ENCODE measurements at places on chromosomes 6 and 20. TPM values are rescaled to one million over a fixed set of nuclear protein-coding genes. Genes with fewer than 3 reads are reported as not detected.

DNA sequence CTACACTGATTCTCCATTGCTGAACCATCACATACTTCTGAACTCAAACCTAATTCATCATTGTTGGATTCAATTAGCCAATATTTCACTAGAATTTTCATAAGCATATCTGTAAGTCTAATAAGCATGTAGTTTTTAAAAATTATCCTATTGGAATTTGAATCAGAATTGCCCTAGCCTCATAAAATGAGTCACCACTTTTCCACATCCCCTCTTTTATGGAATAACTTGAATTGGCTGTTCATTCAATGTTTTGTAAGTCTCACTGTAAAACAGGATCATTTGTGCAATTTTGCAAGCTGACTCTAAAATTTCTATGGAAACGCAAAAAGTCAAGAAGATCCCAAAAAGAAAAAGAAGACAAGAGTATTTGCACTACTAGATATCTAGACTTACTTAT is 141.0 kb downstream of the HACE1 start:
- no peak for DNase-seq

GRCh38 chr6:15039136-15039535 is 206.7 kb upstream of the JARID2 start:
- no peak for DNase-seq

- no peak for DNase-seq
These were observed 11.0 kb upstream of the DSTN start for GRCh38 chr20:17558941-17559304.

- DNase-seq = no peak
These were observed 3.9 kb downstream of the PLCG1 start for GRCh38 chr20:41141153-41141815.

GRCh38 chr20:10447028-10447427 is 11.9 kb downstream of the SLX4IP start:
- DNase-seq = no peak

GRCh38 chr6:85241498-85242052 is 208.3 kb upstream of the NT5E start:
- no peak for DNase-seq

DNA sequence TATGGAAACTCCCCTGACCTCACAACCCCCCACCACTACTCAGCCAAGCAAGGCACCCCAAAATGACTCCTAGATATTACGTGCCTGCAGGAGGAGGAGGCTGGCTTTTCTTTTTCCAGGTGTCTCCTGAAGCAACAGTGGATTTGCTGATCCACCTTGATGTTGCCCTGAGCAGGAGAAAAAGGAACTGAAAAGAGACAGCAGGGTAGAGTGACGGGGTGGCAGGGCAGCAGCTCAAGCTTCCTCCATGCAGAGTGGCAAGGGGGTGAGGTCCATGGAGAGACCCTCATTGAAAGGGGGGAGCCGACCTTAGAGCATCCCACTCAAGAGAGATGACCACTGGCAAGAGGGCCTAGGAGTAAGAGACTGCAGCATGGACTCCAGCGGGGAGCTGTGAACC is 112.0 kb upstream of the SIRPA start:
- no peak for DNase-seq

DNA sequence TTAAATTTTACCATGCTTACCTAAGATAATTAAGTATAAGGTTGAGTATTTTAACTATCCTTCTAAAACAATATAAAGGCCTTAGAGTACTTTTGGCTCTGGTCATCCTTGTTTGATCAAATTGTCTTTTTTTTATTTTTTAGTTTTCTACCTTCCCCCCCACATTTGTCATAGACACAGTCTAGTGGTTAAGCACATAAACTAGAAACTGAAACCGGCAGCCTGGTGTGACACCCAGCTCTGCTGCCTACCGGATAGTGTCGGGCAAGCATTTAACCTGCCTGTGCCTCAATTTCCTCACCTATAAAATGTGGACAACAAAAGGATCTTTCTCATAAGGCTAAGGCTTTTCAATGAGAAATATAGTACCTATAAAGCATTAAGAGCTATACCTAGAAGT is 21.6 kb upstream of the TULP4 start:
- DNase-seq = no peak

DNA sequence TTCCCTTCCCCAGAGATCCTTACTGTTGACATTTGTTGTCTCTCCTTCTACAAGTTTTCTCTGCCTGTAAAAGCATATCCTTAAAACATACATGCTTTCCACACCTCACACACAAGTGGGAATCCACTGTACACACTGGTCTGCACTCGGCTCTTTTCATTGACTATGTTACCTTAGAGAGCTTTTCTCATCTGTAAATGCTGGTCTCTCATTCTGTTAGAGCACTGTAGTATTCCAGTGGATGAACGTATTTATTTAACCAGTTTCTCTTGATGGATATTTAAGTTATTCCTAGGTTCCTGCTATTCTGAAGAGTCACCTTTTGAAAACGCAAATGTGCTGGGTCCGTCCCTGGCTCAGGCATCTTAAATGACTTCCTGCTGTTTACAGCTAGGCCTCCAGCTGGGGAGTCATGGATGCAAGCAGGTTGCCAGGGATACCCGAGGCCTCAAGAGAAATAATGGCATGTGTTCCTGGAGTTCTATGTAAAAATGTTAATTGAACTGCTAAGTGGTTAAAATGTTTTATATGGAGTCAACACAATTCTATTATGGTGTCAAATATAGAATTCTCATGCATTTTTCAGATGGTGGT is 61.1 kb upstream of the TGM3 start:
- no peak for DNase-seq

The FAM209B gene
- polyA plus RNA-seq = not detected

The UST gene
- 12.0 TPM for polyA plus RNA-seq
